ENCODE measurements at places on chromosomes 4 and X.
A peak's percentile ranks its signal among the peaks of the same experiment; 100 is the strongest.

- no peak for DNase-seq
Observed at GRCh38 chr4:117874216-117874615, 160.1 kb upstream of the NDST3 start.

- no peak for DNase-seq
Observed at GRCh38 chr4:48270951-48271473, 1.4 kb upstream of the TEC start.

GRCh38 chr4:8507196-8507570 lies 66.6 kb downstream of the TRMT44 start:
- DNase-seq, result no peak

DNA sequence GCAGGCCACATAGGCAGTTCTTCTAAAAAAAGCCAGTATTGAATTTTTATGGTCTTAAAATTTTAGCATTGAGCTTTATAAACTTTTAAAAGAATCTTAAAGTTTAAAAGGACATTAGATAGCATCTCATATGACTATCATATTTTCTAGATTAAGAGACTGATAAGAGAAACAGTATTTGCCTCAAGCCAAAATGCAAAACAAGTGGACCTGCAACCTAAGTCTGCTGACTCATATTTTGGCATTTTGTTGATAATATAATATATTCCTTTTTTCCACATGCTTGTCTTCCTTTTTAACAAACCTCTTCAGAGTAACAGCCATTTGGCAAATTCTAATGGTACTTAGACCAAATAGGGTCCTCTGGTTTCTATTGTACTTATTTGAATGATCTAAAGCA lies 328.5 kb upstream of the GALNTL6 start:
- DNase-seq, result no peak

- no peak for DNase-seq
Observed at GRCh38 chr4:1053080-1053661, 41.7 kb downstream of the FGFRL1 start.

- no peak for DNase-seq
Observed at GRCh38 chr4:88843067-88843685, 145.5 kb upstream of the NAP1L5 start.

DNA sequence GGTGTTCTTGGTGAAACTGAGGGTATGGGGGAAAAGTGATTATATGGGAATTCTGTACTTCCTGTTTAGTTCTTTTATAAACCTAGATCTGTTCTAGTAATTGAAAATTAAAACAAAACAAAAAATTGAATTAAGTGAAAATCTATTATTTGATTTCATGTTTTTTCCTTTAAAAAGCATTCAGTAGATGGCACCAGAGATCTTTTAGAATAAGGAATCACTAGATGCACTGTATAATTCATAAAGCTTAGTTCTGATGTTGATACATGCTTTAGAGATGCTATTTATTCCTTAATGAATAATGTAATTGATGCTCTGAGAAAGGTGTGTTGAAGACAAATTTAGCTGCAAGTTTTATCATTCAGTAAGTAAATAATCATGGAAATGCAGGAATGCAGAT lies 87.3 kb downstream of the LCORL start:
- peak; percentile 2 for DNase-seq

GRCh38 chr4:2991243-2991642 lies 27.9 kb downstream of the GRK4 start:
- DNase-seq, result no peak

DNA sequence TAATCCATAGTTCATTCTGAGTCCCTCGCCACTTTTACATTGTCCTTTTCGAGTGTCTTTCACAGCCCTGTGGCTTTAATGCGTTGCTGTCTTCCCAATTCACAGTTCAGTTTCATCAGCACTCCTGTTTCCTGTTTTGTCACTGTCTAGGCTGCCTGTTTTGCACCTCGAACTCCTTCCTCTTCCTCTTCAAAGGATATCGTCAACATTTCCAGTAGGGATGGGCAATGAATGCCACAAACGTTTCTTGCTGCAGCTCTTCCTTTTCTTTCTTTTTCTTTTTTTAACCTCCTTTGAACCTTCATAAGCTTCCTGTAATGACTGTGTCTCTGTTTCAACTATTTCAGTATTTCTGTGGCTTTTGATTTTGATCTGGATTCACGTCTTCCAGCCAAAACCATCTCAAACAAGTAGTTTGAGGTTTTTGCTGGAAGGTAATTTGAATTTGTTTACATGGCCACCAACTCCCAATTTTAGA lies 105.4 kb downstream of the ANXA3 start:
- peak; percentile 64 for DNase-seq

DNA sequence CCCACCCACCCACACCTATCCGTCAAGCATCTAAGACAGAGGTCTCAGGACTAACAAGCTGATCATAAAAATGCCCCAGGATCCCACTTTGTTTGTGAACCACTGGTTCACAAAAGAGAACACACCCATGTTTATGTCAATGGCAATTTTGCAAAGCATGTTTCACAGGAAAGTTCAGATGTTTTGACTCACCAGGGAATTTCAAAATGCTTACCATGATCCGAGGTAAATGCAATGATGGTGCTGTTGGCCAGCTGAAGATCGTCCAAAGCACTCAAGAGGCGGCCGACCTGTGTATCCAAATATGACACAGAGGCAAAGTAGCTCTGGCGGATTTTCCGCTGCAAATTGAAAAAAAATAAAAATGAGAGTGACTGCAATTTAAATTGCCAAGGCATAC lies 15.0 kb downstream of the IDS start:
- DNase-seq, result no peak

DNA sequence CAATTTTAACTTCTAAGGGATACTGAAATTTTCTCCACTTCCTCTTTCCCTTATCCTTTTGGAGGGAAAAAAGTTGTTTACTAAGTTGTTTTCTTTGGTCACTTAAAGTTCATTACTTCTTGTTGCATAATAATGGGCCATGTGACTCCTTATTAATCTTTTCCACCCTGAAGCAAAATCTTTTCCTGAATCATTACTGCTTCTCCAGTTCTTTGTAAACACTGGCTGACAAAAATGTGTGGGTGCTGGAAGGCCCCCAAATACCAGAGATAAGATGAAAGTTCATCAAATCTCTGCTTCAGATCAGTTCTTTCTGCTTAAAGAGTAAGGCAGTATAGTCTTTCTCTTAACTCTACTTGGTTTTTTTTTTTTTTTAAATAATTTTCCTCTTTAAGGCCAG lies 108.9 kb upstream of the NHS start:
- DNase-seq, result no peak

- DNase-seq, result no peak
Observed at GRCh38 chr4:186924723-186925122, 201.1 kb upstream of the FAT1 start.

DNA sequence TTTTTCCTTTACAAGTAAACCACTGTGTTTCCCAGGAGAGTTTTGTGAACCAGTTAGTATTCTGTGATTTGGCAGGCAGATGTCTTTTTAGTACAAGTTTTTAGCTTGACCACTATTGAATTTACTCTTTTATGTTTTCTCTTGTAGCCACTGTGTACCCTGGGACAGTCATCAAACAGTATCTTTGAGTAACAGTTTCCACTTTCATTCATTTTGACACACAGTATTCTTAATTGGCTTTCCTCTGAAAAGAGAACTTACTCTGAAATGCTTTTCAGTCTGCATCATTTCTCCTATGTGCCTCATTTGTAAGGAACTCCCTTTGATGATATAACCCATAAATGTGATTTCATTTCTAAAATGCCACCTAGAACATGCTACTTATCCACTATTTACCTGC lies 476.5 kb downstream of the PDGFC start:
- DNase-seq, result no peak

DNA sequence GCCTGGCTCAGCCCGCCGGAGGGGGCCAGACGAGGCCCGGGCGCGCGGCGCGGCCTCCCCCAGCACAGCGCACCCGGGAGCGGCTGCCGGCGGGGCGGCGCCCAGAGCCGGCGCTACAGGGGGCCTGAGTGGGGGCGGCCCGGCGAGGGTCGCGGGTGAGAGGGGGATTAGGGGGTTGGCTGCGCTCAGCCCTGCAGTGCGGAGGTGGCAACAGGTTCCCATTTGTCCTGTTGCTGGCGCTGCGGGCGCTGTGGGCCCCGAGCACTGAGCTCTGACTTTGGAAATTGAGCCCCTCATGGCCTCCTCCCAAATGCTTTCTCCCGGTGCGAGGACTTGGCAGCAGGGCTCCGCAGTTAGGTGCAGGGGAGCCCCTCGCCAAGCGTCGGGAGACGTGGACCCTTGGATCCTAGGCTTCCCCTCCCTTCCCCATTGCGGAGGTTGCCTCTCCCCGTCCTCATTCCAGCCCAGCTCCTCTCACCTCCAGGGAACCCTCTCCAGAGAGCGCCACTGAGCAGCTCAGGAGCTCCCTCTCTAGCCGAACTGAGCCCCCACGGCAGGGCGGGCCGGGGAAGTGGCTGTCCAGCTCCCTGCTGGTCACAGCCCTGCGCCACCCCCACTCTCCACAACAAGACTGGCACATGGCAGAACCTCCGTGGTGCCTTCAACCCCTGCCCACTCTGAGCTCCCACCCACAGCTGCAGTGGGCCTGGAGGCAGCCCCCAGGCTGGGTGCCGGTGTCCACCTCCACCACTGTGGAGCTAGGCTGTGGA lies 2.5 kb upstream of the DUSP9 start:
- DNase-seq, result no peak

- DNase-seq, result no peak
Observed at GRCh38 chr4:83851261-83852084, 315.6 kb downstream of the GPAT3 start.

DNA sequence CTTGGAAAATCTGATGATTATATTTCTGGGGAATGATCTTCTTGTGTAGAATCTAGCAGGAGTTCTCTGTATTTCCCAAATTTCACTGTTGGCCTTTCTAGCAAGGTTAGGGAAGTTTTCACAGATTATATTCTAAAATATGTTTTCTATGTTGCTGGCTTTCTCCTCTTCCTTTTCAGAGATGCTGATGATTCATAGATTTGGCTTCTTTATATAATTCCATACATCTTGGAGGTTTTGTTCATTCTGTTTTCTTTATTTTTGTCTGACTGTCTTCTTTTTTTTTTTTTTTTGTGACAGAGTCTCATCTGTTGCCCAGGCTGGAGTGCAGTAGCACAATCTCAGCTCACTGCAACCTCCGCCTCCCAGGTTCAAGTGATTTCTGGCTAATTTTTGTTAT lies 957.9 kb upstream of the SLIT2 start:
- no peak for DNase-seq

GRCh38 chrX:108396188-108396891 lies 41.9 kb downstream of the COL4A6 start:
- DNase-seq, result no peak

DNA sequence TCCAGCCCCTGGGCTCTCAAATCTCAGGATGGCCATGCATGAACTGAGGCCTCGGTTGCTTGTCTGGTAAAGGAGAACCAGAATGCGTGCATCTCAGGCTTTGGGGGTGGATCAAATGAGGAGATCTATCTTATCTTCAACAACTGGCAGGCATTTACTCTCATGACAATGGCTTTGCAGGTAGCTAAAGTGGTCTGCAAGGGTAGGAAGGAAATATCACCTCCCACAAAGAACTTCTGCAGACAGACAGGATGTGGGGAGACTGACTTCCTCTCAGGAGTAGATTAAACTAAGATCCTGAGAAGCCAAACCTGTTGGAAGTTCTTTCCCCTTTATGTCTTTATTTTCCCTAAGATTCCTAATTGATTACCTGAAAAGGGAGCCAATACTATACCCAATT lies 7.8 kb downstream of the LDB2 start:
- no peak for DNase-seq

- DNase-seq, result no peak
Observed at GRCh38 chrX:22136711-22137110, 104.6 kb downstream of the PHEX start.

GRCh38 chr4:97367878-97368277 lies 775.4 kb downstream of the STPG2 start:
- DNase-seq, result no peak

GRCh38 chrX:48467281-48467761 lies 2.7 kb downstream of the SLC38A5 start:
- DNase-seq, result no peak

GRCh38 chr4:59484944-59485343 lies 1715.2 kb upstream of the ADGRL3 start:
- DNase-seq, result no peak

GRCh38 chr4:89365776-89366175 lies 58.2 kb upstream of the GPRIN3 start:
- DNase-seq, result no peak

GRCh38 chrX:4830880-4831557 lies 1117.6 kb upstream of the PRKX start:
- no peak for DNase-seq

DNA sequence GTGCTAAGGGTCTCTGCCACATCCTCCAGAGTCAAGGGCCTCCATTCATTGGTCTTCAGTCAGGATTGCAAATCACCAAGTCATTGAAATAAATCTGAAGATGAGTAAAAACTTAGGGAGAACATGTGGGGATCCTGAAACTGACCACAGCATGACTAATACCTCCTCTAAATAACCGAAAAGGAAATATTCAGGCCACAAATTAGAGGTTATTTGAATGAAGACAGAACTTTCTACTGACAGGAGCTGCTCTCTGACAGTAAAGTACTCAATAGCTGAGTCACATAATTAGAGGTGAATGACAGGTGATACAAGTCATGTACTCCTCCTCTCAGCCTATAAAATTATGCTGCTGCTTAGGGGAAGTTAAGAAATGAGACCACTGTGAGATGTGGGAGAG lies 240.2 kb upstream of the F9 start:
- no peak for DNase-seq

GRCh38 chr4:27490315-27490714 lies 629.7 kb downstream of the STIM2 start:
- DNase-seq, result no peak

DNA sequence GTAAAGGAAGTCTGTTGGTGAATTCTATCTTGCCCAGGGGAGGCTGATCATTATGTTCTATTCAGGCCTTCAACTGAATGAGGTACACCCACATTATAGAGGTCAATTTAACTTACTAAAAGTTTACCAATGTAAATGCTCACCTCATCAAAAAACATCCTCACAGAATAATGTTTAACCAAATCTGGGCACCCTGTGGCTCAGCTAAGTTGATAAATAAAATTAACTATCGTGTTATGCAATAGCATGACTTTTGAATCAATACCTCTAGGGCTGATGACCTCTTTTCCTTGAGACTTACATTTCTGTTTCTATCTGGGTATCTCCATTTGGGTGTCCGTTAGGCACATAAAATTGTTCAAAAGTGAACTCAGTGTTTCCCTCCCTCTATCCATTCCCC lies 203.1 kb downstream of the TEX13C start:
- DNase-seq, result no peak

Data from globus pallidus (tissue), 1 donor.